ENCODE measurements at places on chromosomes 11 and 22.

GRCh38 chr11:12810568-12810894 is 136.3 kb downstream of the TEAD1 start:
- no peak for DNase-seq

DNA sequence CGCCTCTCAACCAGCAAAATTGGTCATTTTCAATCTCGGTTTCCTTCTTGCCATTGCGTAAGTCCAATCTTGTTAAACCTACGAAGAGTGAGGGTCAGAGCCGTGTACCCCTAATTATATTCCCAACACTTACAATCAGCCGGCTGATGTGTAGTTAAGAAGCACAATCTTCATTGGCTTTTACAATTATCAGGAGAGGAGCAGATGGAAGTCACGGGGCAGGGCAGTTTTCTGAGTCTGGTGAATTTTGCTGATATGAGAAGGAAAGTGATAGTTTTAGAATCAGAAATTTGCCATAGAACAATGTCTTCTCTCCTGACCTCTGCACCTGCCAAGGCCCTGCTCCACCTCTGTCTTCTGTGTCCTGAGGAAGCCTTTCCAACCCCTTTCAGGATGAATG is 35.0 kb upstream of the ATXN10 start:
- no peak for DNase-seq

DNA sequence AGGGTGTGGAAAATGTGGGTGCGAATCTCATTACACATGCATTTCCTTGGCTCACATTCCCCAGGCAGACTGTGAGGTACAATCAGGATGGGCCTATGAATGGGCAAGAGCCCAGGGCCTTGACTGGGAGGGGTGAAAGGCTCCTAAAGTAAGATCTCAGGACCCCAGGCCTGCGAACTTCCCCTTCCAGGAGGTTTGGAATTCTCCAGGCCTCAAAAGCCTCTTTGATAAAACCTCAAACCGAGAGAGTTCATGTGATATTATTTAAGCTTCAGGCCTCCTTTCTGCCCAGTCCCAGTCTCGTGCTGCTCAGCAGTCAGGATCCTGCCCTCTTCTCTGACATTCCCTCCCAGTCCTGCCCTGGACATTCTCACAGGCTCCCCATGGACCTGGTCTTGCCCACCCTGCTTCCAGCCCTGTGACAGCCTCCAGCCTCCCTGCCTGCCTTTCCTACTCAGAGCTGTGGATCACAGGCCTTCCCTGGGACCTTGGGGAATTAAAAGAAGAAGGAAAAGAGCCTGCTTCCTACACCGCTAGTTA is 37.3 kb upstream of the TEAD1 start:
- DNase-seq, result no peak

- no peak for DNase-seq
These were observed 41.7 kb upstream of the SMTN start for GRCh38 chr22:31039393-31039792.
